CD4-positive, alpha-beta T cell treated with Interleukin-6 for 4 hours (primary cell): ENCODE measurements at places on chromosomes 16 and 17.

DNA sequence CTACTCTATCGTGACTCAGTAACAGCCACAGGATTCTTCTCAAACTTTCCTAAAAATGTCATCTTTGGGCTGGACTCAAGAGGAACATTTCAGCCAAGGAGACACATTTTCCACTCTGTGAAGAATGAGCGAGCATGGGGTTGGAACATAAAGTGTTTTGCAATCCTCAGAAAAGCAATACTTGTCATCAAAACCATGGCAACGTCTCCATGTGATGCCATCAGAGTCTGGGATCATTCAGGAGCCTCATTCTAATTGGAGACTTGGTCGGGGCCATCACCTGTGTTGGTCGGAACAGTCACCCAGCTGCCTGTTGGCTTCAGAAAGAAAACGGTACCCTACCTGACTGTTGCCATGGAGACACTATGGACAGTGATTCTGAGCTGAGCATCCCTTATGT is 25.5 kb downstream of the MYOCD start:
- DNase-seq: no peak

DNA sequence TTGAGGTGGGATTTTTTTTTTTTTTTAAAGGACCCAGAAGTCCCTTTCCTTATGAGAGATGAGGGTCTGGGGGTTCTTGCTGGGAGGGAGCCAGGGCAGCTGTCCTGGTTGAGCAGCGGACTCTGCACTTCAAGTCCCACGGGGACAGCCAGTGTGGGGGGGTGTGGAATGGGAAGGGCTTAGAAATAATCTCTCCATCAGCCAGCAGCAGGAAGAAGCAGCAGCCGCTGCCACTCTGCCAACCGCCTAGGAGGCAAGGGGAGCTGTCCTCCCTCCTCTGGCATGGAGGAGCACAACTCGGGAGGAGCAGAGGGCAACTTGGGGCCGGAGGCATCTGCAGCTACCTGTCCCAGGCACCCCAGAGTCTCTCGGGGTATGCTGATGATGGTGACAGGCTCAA is at the start of gene KCNG4:
Gene KCNG4 (minus strand): TSS at position 104 of the 400 bp plus-strand sequence. CDS start 2,527 bp downstream, outside the sequence.
- DNase-seq: no peak

GRCh38 chr16:89951509-89951908 is 3.0 kb downstream of the DEF8 start:
- DNase-seq: no peak

- no peak for DNase-seq
These were observed 2.7 kb downstream of the N4BP1 start for GRCh38 chr16:48607056-48607825.

DNA sequence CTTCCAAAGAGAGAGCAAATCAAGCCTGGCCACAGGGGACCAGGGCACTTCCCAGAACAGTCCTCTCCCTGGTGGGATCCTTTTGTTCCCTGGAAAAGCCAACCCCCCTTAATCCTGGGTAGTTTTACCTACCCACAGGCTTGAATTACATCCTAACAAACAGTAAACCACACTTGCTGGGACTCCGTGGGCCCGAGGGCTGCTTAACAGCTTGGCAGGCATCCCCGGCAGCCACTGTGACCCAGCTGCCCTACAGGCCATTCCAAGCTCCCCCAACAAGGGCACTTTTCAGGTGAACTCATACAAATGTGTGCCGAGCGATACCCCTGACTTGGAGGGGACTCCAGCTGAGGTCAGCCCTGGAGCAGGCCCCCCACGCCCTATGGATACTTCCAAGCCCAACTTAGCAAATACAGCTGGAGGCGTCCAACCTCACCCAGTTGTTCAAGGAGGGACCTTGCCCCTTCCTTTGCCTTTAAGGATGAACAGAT is 26.4 kb downstream of the ADCY9 start:
- DNase-seq: no peak

DNA sequence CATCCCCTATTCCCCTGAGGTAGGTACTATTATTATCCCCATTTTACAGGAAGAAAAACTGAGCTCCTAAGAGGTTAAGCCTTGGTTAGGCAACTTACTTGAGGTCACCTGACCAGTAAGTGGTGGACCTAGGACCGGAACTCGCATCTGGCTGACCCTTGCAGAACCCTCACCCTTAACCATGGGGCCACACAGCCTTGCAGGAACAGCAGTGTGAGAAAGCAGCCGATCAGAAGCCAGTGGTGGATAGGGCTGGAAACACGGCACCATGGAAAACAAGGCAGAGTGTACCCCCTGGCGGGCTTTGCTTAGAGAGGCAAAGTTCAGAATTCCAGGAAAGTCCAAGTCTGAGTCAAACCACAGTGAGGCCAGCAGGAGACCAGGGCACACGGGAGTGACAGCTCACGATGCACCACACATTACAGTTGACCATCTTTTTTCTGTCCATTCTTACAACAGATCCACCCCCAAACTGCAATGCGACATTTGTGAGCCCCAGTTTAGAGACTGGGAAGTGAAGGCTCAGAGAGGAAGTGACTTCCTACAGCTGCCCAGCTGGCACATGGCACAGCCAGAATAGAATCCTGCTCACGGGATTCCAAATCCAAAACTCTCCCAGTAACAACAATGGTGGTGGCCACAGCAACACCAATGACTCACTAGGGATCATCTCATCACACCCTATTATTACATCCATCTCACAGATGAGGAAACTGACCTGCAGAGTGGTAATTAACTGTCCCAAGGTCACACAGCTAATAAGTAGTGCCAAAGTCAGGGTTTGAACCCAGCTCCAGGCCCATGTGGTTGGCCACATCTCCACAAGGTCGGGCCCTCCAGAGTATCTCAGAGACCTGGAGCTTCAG is 20.3 kb downstream of the KIFC3 start:
- no peak for DNase-seq

DNA sequence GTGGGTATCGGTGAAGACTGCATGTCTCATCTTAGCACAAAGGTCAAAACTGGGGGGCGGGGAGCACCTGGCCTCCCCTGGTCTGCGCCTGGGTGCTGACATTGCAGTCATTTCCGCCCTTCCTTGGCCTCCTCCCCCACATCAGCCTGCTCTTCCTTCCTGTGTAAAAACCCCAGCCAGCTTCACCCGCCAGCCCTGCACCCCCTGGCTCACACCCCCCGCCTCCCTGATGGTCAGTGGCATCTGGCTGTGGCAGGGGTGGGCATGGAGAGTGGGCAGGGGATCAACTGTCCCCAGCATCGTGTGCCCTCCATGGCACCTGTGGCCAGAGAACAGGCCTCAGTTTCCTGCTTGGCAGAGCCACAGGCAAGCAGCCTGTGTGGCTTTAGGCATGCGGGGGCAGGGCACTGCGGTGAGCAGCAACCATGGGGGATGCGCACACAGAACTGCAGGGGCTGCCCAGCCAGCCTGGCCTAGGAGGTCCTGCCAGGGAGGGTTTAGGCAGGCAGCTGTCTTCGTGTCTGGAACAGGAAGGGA is 26.5 kb upstream of the LASP1NB start:
- peak; percentile 94 for DNase-seq

GRCh38 chr17:48179071-48179945 is 71.7 kb downstream of the SNX11 start:
- DNase-seq: no peak

- no peak for DNase-seq
These were observed 203.0 kb upstream of the DYNLRB2 start for GRCh38 chr16:80337786-80338185.

DNA sequence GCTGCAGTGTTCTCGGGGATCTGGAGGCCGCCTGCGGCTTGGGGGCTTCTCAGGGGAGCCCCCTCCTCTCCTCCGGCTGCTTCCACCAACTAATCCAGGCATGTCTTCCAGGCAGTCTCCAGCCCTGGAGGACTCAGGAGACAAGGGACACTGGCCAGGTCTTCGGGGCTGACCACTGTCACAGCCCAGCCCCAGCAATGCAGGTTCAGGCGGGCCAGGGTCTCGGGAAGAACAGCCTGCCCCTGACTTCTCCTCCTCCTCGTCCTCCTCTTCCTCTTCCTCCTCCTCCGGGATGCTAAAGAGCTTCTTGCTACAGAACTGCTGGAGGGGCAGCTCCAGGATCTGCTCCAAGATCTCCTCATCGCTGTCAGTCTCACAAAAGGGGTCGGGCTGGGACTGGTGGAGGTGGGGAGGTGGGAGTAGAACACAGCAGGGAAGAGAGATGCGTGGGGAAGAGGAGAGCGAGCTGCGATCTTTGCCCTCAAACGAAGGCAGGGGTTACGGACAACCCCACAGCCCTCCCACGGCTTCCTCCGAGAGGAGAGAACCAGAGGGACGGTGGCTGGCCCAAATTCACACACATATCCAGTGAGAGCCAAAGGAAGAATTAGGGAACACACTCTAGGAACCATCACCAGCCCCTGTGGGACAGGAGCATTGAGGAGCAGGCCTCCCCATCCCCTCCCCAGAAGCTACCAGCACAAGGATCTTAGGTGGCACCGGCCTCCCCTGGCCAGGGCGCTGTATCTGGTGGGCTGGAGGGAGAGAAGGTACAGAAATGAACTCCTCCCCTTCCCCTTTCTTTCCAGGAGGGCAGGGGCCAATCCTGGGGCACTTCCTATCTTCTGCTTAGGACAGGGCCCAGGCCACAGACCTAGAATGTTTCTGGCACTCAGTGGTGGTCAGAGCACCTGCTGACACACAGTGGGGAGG is 19.3 kb downstream of the TSPOAP1 start:
- no peak for DNase-seq

- DNase-seq: peak; percentile 55
These were observed 73.8 kb downstream of the XYLT1 start for GRCh38 chr16:17396762-17397498.

DNA sequence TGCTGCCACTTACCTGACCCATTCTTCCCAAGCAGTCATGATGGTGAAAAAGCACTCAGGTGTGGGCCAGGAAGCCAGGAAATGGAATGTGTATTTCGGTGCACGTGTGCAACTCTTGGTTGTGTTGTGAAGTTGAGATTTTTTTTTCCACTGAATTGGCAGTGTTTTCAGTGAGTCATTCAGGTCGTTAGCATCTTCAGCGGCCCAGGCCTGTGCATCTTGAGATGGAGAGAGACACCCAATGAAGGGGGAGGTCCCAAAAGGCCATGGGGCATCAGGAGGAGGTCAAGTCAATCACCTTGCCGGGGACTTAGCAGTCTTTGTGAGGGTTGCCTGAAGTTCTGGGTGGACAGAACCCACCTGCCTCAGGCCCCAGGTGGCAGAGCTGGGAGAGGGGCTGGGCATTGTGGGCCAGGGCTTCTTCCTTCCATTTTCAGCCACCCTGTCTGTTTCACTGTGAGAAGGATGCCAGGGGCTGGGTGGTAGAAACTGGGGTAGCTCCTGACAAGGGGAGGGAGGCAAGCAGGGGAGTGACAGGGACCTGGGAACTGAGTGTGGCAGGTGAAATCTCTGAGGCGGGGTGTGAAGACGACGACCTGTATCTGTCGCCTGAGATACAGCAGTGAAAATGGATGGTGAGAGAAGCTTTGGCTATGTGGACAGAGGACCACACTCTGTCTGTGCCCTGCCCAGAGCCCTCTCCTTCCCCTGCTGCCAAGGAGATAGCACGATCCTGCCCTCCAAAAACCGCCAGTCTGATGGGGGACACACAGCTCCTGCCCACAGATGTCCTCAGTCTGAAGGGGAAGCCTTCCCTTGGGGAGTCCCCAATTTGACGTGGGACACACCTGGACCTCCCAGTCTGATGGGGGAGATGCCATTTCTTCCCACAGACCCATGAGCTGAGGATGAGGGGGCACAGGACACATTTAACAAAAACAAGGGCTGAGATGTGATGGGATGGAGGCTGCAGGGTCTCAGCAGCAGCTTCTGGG is 11.9 kb downstream of the TBKBP1 start:
- peak; percentile 52 for DNase-seq

- DNase-seq: no peak
These were observed 6.4 kb upstream of the RAB40B start for GRCh38 chr17:82704886-82705285.

DNA sequence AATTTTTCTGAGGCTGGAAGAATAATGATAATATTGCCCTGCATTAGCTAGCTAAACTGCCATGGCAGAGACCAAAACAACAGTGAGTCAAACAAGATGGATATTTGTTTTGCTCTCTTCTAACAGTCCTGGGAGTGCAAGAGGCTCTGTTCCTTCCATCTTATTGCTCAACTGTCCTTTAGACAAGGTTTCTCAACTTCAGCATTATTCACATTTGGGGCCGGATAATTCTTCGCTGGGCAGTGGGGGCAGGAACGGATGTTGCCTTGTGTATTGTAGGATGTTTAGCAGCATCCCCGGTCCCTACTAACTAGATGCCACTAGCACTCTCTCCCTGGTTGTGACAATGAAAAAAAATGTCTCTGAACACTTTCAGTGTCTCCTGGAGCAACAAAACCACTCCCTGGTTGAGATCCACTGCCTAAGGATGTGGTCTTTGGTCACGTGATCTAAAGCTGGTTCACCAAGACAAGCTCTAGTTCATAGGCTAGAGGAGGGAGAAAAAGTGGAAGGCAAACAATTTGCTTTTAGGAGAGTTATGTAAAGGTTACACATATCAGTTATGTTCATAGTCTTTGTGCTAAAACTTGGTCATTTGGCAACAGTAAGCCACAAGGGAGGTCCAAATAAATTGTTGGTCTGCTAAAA is 144.4 kb downstream of the PCTP start:
- no peak for DNase-seq

DNA sequence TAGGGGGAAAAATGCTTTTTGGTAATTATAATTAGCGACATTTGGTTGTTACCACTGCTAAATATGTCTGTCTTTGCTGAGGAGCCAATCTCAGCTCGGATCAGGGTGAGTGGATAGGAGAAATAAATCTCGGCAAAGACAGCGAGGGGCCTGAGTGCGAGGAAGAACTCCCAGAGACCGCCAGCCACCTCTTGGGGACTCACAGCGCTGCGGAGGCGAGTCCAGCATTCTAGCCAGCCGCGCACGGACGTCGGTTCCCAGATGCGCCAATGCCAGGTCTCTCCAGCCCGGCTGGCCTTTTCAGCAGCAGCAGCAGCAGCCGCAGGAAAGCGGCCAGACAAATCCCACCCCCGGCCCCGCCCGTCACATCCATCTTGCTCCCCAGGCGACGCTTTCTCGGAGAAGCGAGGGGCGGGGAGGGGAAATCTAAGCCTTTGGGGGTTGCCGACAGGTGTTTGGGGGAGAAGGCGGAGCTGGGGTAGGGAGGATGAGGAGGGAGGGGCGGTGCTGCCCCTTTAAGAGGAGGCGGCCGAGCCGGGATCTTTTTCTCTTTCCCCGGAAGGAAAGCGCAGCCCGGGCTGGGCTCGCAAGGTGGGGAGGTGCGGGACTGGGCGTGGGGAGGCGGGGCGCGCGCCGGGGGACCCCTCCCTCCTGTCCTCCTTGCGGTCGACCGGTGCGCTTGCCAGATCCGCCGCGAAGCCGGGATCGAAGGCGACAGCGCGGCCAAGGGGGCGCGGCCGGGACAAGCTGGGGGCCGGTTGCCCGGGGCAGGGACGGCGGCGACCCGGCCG is at the start of gene ITGA3:
Gene ITGA3 (plus strand): TSS at position 685 of the 791 bp plus-strand sequence. CDS start 330 bp downstream, outside the sequence.
- peak; percentile 85 for DNase-seq

DNA sequence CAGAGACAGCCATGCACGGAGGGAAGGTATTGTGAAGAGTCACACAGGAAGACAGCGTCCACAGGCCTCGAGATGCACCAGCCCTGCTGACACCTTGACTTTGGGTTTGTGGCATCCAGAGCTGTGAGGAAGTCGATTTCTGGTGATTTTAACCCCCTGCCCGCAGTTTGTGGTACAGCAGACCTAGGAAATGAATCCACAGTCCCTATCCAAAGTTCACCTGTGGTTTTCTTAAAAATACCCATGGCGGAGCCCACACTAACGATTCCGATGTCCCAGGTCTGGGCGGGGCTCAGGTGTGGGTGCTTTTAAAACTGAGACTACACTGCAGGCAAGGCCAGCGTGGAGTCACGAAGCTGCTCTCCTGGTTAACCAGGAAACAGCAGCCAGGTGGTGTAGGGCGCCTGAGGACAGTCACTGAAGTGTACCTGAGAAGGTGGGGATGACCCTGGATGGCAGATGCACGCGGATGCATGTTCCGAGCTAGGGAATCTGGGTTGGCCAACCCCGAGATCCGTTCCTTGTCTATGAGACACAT is 14.4 kb upstream of the MEAK7 start:
- DNase-seq: peak; percentile 77

GRCh38 chr16:79871906-79872305 is 271.4 kb upstream of the MAF start:
- no peak for DNase-seq
